ENCODE measurements at places on chromosomes 4 and X. TPM values are rescaled to one million over a fixed set of nuclear protein-coding genes. Genes with fewer than 3 reads are reported as not detected.

Gene RPL39
- total RNA-seq, result 1,374 TPM

Gene ZIC3
- total RNA-seq, result not detected

DNA sequence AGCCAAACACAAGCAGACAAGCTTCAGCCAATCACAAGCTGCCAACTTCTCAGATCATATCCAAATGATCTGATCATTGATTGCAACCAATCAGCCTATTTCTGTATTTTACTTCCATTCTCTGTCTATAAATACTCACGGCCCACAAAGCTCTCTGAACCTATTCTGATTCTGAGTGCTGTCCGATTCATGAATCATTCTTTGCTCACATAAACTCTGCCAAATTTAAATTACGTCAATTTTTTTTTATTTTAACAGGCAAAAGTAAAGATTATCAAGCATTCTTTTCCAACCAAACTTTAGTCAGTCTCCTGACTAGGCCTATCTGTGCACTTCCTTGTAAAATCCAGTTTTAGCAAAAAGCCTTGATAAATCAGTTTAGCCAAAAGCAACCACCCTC lies 1.8 kb upstream of the TCEANC start:
- DNase-seq, result no peak

DNA sequence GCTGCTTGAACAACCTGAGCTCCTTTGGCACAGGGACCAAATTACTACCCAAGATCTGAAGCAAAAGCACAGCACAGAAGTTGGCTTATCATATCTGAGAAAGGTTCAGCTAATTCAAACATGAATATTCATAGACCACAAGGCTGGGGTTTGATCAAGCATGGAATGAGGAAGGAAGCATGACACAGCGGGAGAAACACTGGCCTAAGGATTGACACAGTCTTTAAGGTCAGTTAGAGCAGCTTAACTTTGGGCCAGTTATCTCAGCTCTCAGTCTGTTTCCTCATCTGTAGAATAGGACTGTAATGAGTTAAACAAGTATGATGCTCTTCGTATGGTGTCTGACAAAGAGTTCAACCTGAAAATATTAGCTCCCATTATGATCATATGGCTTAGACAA lies 88.5 kb upstream of the CBR4 start:
- DNase-seq, result no peak

DNA sequence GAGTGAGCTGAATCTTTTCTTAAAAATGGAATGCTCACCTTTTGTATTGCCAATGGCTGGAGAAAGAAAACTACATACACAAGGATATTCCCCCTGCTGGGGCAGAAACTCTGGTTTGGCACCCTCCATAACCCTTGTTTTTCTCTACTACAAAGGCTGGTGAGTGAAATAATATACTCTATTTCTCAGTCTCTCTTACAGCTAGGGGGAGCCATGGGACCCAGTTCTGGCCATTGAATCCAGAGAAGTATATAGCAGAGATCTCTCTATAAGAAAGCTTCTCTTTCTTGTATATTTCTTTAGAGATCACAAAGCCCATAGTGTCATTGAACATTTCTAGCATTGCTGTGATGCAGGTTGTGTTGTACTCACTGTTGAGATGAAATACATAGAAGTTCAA lies 49.8 kb downstream of the SMPX start:
- DNase-seq, result no peak
